Camera-type eye (tissue), 1 donor: ENCODE measurements at places on chromosomes 5 and 9. TPM values are rescaled to one million over a fixed set of nuclear protein-coding genes. Genes with fewer than 3 reads are reported as not detected.

The STK32A gene
- 17.7 TPM for total RNA-seq

The NUDT2 gene
- total RNA-seq: 20.2 TPM

The GRXCR2 gene
- total RNA-seq: not detected

The PCSK1 gene
- total RNA-seq: 2.5 TPM

The AMACR gene
- 16.7 TPM for total RNA-seq
